MM.1S (cell line): ENCODE measurements at places on chromosomes 2 and 18.
A peak's percentile ranks its signal among the peaks of the same experiment; 100 is the strongest.

GRCh38 chr2:216477283-216478035, 21.2 kb upstream of the RPL37A start:
- DNase-seq: no peak

GRCh38 chr2:238114331-238114841, 14.2 kb downstream of the ESPNL start:
- DNase-seq: no peak

- no peak for DNase-seq
Observed at GRCh38 chr2:66275984-66276383, 158.9 kb upstream of the MEIS1 start.

GRCh38 chr2:72576459-72576858, 249.4 kb downstream of the EXOC6B start:
- DNase-seq: no peak

GRCh38 chr2:157784169-157784822, 91.8 kb downstream of the ACVR1 start:
- DNase-seq: no peak

- DNase-seq: no peak
Observed at GRCh38 chr2:65232636-65233035, 5.0 kb downstream of the ACTR2 start.

DNA sequence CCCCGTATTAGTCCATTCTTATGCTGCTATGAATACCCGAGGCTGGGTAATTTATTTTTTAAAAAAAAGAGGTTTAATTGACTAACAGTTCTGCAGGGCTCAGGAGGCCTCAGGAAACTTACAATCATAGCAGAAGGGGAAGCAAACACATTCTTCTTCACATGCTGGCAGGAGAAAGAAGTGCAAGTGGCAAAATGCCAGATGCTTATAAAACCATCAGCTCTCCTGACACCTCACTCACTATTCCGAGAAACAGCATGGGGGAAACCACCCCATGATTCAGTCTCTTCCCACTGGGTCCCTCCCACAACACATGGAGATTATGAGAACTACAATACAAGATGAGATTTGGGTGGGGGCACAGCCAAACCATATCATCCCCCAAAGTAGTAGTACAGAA, 2148.5 kb upstream of the PIK3C3 start:
- no peak for DNase-seq

DNA sequence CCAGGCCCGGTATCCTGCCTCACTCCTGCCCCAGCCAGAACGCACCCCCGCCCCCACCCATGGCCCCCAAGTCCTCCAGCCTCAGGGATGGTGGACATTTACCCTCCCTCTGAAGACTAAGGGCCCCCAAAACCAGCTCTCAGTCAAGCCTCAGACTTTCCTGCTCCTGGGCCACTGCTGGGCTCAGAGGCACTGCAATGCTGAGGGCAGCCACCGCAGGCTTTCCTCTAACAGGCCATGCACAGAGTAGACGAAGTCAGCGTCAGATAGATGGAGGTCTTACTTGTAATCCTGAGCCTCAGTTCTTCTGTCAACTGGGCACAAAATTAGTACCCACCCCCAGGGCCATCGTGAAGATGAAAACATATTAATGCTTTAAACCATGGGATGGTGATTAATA, 92.6 kb downstream of the TTC32 start:
- DNase-seq: no peak

DNA sequence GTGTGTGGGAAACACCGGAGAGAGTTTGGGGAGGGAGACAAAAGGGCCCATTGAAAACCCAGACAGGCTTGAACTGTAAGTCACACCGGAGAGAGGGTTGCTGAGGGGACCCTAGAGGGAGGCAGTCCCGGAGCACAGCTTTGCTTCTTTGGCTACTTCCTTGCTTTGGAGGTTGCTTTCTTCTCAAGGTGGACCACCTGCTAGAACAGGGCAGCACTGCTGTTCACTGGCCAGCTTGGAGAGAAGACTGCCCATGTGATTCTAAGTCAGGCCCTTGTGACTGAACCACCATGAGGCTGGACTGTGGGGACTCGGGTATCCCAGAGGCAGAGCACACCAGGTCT, 4.4 kb downstream of the ACTG2 start:
- no peak for DNase-seq

DNA sequence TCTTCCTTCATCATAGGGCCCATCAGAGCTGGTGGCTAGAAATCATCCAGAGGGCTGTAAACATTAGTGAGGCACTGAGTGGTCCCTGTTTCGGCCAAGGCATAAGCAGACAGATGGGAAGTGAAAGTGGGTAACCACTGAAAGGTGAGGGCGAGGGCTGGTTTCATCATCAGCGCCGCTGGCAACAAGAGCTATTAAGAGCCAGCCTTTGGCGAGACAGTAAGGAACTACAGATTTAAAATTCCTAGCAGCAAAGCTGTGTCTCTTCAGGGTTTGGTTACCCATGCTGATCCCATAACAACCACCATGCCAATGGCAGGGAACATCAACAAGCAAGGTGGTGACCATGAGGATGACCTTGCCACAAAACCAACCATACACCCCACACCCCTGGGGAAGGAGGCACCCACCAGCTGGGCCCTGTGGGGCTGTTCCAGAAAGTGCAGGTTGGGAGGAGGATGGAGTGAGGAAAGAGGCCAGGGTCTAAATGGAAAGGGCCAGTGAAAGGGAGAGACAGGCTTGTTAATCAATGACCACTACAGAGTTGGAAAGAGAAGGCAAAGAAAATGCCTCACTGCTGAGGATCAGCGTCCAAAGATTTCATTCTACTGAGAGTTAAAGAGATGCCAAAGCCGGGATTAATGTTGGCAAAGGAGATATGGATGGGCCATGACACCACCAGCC, 9.0 kb upstream of the SLC20A1 start:
- peak; percentile 73 for DNase-seq

DNA sequence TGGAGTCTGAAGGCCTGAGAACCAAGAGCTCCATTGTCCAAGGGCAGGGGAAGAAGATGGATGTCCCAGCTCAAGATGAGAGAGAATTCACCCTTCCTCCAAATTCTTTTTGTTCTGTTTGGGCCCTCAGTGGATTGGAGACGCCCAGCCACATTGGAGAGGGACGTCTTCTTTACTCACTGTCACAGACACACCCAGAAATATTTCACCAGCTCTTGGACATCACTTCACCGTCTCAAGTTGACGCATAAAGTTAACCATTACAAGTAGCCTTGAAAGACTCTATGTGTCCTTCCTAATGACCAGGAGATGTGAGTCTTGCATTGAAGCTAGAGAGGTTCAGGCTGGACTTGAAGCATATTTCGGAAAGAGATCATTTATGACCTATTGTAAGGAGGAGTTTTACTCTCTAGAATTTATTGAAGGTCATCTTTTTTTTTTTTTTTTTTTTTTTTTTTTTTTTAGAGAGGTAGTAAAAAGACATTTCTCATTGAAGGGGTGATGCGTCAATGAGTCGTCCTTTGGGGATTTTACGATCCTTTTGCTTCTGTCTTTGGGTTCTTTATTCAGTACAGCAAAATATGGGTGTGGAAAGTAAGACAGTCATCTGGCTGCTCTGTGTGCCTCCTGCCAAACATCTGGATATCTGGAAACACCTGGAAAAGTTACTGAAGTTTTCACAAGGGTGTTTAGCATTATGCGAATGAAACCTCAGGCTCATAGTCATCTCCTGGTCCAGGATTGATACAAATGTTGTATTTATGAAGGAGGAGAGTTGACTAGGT, 118.1 kb downstream of the PRPF40A start:
- no peak for DNase-seq

GRCh38 chr18:63736876-63737275, 34.1 kb downstream of the SERPINB11 start:
- DNase-seq: no peak

- no peak for DNase-seq
Observed at GRCh38 chr2:204628926-204629712, 83.8 kb downstream of the PARD3B start.

GRCh38 chr2:233082931-233083755, 23.0 kb downstream of the INPP5D start:
- no peak for DNase-seq

- DNase-seq: no peak
Observed at GRCh38 chr18:45559258-45559657, 56.0 kb upstream of the SLC14A2 start.

GRCh38 chr18:58091099-58091611, 47.1 kb downstream of the NEDD4L start:
- peak; percentile 25 for DNase-seq

DNA sequence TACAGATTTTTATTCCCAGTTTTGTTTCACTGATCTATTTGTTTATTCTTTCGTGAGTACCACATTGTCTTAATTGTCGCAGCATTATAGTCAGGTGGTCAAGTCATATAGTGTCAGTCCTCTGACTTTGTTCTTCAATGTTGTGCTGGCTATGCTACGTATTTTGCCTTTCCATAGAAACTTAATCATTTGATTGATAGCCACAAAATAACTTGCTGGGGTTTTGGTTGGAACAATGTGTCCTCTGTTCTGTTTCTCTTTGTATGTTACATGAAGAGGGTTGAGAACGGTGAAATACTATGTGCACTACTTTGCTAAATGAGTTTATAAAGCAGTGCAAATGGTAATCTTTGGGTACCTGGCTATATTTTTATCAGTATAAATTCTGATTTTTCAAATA, 64.9 kb upstream of the TTC27 start:
- no peak for DNase-seq

DNA sequence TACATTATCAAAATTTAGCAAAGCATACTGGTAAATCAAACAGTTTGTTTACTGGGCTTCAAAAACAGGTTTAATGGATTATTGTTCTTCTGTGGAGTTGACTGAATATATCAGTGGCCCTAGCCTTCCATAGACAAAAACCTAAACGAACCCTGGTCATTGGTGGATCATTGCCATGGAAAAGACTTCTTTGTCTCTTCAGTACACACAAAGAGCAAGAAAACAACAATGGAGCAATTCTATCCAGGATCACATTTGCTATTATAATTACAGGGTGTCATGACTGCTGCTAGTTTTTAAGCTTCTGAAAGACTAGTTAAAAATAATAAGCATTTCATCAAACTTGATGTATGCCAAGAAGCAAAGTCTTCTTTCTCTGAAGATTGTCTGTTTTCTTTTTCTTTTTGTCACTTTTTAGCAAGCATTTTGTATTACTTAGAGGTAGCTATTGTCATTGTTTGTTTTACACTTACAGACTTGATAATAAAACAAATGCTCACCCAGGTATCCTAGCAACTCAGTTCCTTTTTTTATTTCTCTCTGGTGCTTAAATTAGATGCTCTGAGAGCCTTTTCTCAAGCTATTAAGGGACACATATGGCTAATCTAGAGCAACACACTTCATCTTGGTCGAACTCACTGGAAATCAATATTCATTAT, 1228.7 kb upstream of the DDX18 start:
- no peak for DNase-seq

DNA sequence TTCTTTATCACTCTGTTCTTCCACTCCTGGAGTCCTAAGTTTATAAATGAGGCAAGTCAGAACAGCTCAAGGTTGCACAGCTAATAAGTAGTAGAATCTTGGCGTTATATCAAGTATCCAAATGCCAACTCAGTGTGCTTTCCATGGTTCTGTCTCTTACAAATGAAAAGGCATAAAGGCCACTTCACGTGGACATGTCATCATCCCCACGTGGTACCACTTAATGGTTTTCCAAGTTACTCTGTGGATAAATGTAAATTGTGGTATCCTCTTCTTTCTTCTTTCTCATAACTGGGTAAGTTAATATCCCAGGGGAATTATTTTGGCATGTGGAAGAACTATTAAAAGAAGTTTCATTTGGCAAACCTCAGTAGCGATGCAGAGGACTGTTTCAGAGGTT, 131.5 kb upstream of the L3MBTL4 start:
- DNase-seq: no peak

- no peak for DNase-seq
Observed at GRCh38 chr2:120396861-120397811, 51.2 kb downstream of the INHBB start.

GRCh38 chr2:217412721-217413120, 552.9 kb upstream of the TNP1 start:
- DNase-seq: no peak

DNA sequence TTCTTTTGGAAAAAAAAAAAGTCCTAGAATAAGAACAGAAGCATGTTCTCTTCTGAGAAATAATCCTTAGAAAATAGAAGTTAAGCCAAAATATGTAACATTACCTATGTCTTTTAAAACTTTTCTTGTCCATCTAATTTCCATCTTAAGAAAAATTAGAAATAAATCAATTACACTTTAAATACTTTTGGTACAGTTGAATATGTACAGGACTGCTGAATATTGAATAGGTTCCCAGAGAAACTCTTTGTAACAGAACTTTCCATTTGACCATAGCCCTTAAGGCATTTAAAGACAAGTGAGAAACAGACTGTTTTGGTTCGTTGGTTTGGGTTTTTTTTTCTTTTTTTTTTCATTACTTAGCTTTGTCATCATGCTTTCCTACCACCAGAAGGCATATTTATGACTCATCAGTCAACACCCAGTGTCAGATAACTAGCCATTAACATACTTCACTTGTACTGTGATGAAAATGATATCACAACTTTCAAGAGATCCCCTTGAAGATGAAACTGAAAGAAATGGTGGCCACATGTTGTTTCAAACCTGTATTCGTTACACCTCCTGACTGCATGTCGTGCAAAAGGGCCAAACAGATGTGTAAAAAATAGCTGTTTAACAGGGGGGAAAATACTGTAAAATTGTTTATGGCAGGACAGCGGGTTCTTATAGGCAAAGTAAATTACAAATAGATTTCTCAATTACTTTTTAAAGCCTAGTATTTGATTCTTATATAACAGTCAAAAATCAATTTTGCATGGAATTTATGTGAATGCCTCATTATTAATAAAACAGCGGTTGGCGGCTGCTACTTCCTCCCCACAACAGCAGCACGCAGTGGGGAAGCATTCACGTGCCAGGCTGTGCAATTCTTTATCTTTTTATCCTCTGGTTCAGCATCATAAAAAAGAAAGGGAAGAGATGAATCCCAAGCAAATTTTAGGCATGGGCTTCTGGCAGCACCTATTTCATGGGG, 280.7 kb upstream of the HNRNPA3 start:
- DNase-seq: peak; percentile 95

GRCh38 chr2:240431271-240431660, 4.2 kb upstream of the GPC1 start:
- no peak for DNase-seq

- DNase-seq: no peak
Observed at GRCh38 chr2:79100285-79100684, 12.5 kb upstream of the REG1B start.
